ENCODE measurements at places on chromosomes 1 and 21.

DNA sequence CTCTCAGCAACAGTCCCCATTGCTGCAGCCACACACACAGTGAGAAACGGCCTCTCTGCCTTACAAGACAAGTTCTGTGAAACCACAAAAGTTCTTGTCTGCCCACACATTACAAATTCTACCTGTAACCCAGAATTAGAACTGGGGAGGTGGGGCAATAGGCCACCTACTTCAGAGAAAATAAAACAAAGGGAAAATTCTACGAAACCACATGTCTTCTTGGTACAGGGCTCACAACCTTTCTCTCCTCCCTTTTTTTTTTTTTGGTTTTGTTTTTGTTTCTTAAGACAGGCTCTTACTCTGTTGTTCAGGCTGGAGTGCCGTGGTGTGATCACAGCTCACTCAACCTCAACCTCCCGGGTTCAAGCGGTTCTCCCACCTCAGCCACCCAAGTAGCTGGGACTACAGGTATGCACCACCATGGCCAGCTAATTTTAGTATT lies 30.2 kb downstream of the LPAR3 start:
- DNase-seq = peak; percentile 11

DNA sequence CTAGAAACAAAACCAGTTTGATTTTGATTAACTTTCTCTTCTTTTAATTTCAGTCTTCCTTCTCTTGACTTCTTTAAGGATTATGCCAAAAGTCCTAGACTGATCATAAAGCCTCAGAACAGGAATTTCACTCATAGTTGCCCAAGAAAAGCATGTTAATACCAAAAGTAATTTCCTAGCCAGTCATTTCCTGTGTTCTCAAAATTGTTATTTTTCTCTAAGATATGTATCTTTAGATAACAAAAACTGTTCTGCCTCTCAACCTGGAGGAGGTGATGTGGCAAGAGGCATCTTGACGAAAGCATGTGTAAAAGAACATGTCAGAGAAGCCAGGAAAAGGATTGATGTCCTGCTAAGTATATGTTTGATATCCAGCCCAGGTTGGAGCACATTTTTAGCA lies 78.0 kb upstream of the IPO9 start:
- no peak for DNase-seq

DNA sequence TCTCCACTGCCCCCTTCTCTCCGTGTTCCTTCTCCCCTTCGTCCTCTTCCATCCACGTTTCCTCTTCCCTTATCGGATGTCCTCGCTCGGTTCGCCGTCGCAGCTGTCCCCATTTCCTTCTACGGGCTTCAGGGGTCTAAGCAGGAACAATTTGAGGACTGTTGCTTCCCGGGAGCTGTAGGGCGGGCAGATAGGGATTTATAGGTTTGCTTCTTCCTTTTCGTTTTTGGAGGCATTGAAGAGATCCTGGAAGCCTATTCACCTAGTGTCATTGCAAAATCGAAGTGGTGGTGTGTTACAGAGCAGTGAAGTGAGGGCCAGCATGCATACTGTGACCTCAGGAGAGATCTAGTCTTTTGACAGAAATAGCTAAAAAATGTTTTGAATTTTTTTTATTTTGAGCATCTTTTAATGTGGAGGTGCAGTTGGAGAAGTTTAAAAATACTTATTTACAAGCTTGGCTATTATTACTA lies 897 bp downstream of the ZYG11B start:
- DNase-seq = no peak

- no peak for DNase-seq
Measured at GRCh38 chr1:186626356-186626932, 53.8 kb downstream of the PTGS2 start.

- peak; percentile 41 for DNase-seq
Measured at GRCh38 chr21:25456672-25457071, 150.6 kb downstream of the MRPL39 start.

GRCh38 chr1:21816602-21817302 lies 4.7 kb downstream of the LDLRAD2 start:
- no peak for DNase-seq

DNA sequence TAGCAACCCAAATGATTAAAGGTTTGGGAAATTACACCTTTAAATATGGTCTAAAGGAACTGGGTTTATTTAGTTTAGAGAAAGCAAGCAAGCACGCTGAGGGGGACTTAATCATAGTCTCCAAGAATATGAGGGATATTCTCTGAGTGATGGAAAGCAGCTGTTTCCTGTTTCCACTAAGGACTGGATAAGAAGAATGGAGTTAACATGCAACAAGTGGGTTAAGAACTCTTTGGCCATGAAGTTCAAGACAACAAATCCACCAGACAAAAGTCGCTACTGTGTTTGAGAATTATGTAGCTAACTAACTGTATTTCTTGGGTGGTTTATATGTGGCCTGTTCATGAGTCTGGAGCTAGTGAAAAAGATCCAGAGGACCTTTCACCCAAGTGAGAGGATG lies 85.7 kb downstream of the TGFB2 start:
- DNase-seq = no peak

DNA sequence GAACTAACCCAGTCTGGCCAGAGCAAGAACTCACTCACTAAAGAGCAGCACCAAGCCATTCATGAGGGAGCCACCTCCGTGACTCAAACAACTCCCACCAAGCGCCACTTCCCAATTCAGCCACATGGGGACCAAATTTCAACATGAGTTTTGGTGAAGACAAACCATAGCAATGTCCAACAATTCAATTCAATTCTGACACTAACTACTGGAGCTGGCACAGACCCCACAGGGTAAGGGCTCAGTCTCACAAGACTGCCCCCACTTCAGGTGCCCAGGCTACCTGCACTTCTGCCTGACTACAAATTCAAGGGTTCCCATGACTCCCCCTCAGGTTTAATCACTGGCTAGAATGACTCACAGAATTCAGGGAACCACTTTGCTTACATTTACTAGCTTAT lies 48.8 kb upstream of the RAP1A start:
- DNase-seq = peak; percentile 27

- DNase-seq = no peak
Measured at GRCh38 chr1:66758241-66758755, 6.0 kb downstream of the DYNLT5 start.

GRCh38 chr1:84704872-84705417 lies 14.7 kb upstream of the SSX2IP start:
- DNase-seq = no peak

- DNase-seq = no peak
Measured at GRCh38 chr1:203304391-203304918, 864 bp upstream of the BTG2 start.

GRCh38 chr1:93753791-93754763 lies 72.4 kb upstream of the BCAR3 start:
- DNase-seq = no peak

DNA sequence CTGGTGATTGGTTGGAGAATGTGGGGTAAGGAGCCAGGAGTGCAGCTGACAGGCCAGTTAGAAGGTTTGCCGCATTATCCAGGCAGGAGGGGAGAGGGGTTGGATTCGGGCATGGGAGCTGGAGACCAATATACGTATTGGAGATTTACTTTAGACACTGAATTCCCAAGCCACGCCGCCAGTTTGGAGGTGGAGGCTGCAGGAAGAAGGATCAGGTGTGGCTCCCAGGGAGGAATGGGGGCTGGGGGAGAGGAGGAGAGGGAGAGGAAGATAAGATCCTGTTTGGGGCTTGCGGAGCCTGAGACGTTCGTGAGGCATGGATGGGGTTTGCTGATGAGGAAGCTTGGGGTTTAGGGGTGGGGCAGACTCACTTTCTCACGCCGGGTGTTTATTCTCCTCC lies 155.1 kb upstream of the IGSF21 start:
- DNase-seq = no peak

DNA sequence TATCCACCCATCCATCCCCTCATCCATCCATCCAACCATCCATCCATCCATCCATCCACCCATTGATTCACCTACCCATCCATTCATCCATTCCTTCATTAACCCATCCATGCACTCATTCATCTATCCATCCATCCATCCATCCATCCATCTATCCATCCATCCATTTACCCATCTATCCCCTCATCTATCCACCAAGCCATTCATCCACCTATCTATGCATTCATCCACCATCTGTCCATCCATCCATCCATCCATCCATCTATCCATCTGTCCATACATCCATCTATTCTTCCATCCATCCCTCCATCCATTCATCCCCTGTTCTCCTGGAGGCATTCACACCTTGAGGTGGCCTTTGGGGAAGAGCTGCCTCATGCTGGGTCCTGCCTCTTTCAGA lies 107.0 kb downstream of the PRDM16 start:
- no peak for DNase-seq

- no peak for DNase-seq
Measured at GRCh38 chr1:33810571-33810970, 53.3 kb upstream of the HMGB4 start.

GRCh38 chr1:67880056-67880601 lies 46.9 kb upstream of the GNG12 start:
- DNase-seq = no peak

DNA sequence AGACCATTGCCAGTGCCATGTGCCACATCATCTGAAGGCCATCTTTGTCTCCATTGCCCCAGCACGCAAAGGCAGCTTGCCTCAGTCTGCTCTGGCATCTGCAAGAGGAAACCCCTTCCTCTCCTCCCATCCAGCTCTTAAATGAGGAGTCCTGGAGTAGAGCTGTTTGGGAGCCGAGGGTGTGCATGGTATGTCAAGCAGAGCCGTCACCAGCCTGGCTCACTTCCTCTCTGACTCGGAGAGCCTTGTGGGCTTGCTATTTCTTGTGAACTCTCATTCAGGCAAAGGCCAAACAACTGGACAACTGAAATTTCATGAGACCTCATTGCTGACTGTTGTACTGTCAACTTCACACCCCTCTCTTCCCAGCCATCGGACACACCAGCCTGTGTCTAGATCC lies 143.9 kb downstream of the SIPA1L2 start:
- no peak for DNase-seq

DNA sequence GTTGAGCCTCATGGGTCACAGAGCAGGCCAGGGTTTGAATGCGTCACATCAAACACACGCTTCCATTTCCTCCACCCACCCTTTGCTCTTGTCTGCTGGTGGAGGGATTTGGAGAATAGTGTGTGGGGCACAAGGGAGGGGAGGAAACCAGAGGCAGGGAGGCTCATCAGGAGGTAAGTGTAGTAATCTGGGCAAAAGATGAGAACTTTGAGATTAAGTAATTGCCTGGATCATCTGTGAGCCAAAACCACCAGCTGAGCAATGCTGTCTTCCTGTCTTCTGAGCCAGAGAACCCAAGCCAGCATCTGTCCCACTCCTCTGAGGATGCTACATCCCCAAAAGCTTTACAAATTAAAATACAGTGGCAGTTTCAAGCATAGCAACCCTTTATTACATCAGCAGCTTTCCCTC lies 45.2 kb downstream of the C8B start:
- no peak for DNase-seq

DNA sequence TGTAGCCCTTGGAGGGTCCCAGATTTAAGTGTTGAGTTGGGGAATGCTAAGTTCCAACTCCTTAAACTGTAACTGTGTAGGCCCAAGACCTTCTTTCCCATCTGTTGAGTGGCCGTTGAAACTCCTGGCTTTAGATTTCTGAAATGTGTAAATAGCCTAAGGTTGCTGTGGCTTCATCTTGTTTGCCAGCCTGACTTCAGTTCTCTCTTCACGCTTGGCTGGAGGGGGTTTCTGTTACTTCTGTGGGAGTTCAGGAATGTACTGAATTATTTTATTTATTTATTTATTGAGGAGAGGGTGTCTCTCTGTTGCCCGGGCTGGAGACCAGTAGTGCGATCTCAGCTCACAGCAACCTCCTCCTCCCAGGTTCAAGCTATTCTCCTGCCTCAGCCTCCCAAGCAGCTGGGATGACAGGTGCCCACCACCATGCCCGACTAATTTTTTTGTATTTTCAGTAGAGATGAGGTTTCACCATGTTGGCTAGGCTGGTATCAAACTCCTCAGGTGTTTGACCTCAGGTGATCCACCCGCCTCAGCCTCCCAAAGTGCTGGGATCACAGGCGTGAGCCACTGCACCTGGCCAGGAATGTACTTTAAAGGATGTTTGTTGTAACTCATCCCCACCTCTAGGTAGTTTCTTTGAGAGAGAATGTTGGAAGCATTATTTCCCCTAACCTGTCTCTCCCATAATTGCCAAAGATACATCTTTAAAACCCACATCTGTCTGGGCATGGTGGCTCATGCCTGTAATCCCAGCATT lies 5.9 kb downstream of the TTC39A start:
- no peak for DNase-seq

DNA sequence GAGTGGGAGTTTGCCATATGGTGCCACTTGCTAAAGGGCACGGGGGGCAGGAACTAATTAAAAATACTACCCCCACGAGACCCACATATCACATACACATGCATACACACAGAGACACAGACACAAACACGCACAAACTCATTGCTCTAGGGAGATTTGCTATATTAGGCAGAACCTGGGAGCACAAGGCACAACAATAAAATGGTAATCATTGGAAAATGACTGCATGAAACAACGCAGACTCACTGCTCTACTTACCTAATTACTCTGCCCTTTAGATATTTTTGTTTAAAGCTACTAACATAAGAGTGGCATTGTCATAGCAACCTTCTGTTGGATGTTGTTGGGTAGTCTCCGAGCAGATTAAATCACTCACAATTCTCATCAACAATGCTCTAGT lies 20.3 kb upstream of the RGS4 start:
- DNase-seq = no peak

DNA sequence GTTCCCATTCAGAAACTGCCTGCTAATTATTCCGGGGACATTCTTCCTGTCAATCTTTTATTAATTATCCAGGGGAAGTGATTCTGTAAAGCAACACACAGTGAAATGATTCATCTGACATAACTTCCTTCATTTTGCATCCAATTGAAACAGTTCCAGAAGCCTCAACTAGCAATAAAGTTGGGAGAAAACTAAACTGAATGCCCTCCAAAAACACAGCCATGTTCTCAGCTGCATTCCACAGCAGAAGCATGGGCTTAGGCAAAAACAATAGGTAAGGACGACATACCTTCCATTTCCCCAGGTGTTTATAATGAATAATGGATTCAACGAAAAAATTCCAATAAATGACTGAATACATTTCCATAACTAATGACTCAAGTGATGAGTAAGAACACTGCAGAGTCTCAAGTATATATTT lies 36.9 kb upstream of the TARBP1 start:
- no peak for DNase-seq

DNA sequence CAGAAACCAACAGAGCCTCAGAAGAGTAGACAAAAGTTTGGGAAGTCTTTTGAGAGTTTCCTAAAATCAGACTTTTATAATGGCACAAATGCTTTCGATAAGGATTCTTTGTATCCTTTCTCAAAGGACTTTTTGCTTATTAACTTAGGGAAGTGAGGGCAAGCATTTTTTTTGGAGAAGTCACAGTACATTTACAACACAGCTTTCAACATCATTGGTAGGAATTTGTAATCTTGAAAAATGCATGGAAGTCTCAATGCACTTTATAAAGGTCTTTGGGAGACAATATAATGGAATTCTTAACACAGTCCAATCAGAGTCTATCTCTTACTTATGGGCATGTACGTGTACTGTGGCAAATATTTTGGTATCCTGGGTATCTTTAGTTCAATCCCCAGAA lies 325.8 kb upstream of the NR5A2 start:
- no peak for DNase-seq

- peak; percentile 42 for DNase-seq
Measured at GRCh38 chr21:17775431-17776126, 43.6 kb downstream of the C21orf91 start.

- DNase-seq = no peak
Measured at GRCh38 chr1:96292141-96292540, 429.4 kb upstream of the PTBP2 start.

Data from activated T-cell treated with anti-CD3 and anti-CD28 coated beads for 48 hours (primary cell).